Stimulated activated CD8-positive, alpha-beta memory T cell treated with anti-CD3 and anti-CD28 coated beads, Interleukin-4, amount 100 ng/mL, for 1 hour (primary cell): ENCODE measurements at places on chromosomes 7 and 10.

DNA sequence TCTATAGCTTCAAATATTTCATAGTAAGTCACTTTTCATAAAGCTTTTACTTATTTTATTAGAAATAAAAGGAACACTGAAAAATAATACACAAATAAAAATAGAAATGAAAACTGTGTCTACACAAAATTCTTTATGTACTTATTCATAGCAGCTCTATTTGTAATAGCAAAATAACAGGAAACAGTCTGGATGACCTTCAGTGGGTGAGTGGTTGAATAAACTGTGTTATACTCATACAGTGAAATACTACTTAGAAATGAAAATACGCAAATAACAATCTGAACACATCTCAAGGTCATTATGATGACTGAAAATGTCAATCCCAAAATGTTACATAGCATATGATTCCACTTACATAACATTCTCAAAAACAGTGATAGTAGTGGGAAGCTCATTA, 138.7 kb upstream of the PCLO start:
- no peak for DNase-seq

DNA sequence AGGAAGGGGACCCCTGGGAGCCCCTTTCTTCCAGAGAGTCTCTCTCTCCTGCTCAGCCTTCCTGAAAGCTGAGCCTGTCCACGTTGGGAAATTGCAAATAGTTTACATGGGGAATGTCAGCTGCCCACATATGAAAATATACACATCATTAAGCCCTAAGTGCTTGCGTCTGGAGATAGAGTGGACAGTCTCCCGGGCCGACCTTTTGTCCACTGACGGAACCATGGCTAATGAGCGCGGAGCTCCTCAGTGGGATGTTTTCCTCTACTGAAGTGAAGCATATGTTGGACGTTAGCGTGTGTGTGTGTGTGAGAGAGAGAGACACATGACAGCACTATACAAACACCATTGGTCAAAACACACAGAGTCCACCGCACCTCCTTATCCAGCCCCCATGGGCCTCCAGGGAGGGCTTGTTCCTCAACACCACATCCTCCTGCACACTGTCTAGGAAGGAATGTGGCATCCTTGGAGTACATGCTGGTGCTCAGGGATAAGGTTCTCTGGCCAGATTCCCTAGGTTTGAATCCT, 128.4 kb downstream of the RGS10 start:
- no peak for DNase-seq

DNA sequence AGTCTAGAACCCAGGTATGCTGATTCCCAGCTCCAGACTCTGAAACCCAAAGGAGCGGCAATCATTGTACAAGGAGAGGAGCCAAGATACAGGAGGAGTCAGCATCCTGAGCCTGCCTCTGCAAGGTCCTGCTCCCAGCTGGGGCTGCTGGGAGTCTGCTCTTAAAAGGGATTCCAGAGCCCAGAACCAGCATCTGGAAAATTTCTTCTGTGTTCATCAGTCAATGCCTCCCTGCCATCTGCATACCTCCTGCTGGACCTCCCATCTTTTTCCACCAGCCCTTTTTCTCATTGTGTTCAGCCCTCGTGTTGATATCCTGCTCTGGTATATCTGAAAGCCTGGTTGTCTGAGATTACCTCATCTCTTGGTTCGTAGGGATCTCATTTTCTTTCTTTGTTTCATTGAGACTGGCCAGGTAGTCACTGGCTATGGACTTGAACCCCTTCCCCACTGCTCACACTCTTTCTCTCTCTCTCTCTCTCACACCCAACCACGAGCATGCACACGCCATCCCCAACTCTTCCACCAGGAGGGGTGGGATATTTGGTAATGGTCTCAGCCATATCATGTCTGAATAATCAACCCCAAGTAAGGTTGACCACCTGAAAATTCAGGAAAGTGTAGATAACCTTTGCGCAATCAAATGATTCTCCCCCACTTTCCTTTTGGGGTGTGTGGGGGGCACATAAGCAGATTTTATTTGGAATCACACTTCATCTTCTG, 608.8 kb downstream of the LRMDA start:
- no peak for DNase-seq

DNA sequence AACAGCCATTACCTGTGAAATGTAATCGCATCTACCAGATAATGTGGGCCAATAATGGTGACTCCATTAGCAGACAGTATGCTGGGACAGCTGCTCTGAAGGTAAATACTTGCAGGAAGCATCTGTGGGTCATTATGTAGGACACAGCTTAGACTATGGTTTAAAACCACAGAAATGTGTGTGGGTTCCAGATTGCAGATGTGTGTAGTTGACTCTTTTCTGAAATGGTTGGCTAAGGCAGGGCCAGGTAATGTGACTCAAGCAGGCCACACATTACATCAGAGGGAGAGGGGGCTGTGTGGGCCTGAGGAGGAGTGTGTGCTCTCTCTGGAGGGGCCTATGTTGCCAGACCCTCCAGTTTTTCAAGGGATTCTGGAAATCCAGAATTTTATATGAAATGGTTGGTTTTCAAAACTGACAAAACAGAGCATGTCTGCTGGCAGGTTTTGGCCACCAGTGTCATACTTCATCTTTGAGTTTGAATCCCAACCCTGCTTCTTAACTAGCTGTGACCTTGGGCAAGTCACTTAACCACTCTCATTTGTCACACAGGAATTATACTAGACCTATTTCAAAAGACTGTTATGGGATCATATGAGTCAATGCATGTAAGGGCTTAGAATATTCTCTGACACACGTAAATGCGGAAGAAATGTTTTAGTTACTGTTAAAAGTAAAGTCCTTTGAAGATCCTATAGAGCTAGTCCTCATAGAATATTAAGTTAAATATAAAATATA, 64.5 kb downstream of the MCMBP start:
- DNase-seq: no peak

- no peak for DNase-seq
Observed at GRCh38 chr10:73649876-73650536, 5.8 kb downstream of the SYNPO2L start.

- DNase-seq: no peak
Observed at GRCh38 chr10:97445357-97445721, 467 bp downstream of the EXOSC1 start.
